ENCODE measurements at places on chromosomes 4 and X. TPM values are rescaled to one million over a fixed set of nuclear protein-coding genes. Genes with fewer than 3 reads are reported as not detected.

SOX3 gene
- total RNA-seq, result not detected

DNA sequence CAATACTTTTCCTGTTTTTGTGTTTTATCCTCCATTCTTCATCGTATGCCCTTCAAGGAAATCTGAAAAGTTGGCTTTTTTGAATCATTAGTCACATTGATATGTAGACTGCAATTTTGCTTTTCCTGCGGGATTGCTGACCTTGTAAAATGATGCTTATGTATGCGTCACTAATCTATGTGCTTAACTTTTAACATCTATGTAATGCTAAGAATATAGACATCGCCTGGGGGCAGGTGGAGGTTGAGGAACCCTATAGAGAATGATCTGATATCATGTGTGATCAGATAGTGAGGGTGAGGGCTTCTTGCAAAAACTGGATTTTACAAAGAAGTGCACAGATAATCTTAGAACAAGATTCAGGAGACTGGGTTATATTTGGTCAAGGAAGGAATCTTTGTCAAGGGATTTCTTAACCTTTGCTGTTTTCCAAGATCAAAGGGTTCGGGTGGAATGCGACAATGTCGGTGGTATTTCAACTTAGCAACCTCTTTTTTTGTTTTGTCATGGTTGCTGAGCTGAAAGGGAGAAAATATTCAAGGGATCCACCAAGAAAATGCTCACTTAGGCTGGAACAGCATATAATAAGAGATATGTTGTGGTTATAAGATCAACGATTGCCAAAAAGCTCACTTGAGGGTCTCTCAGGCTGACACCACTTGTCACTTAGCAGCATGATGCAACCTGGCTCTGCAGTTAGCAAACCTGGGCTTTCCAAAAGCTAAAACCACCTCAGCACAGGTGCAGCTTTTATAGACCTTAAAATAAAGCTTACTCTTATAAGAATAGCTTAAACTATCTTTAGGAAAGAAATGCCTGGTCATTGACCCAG is 70.6 kb upstream of the PUDP start:
- no peak for DNase-seq
- H3K4me1 ChIP-seq, result no peaks in the 10 kb centered on the region
- no peaks in the 10 kb centered on the region for H3K27me3 ChIP-seq
- no peak overlapping the region for H3K4me3 ChIP-seq
- H3K36me3 ChIP-seq, result no peaks in the 10 kb centered on the region

FAM184B gene
- total RNA-seq, result 0.39 TPM

LIAS gene
- 8.9 TPM for total RNA-seq

DNA sequence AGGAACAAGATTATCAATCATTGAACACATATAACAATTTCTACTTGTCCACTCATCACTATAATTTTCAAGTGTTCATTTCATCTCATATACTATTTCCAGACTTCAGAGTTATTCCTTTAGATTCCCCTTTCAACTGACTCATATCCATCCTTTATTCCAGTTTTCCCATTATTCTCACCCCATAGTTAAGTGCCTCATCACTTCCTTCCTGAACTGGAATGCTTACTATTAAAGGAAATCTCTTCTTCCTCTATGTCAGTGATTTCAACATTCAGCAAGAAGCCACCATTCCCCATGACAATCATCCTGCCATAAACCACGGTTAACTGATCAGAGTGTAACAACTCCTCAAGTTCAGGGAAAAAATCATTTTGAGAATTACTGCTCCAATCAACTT is 198.9 kb downstream of the FBXO8 start:
- peaks cover 3% of the 10 kb centered on the region for H3K27me3 ChIP-seq
- no peaks in the 10 kb centered on the region for H3K36me3 ChIP-seq
- DNase-seq, result no peak
- no peaks in the 10 kb centered on the region for H3K4me1 ChIP-seq

- no peak overlapping the region for H3K4me3 ChIP-seq
- no peak overlapping the region for H3K27ac ChIP-seq
- no peaks in the 10 kb centered on the region for H3K36me3 ChIP-seq
- DNase-seq, result no peak
Observed at GRCh38 chr4:87268411-87268810, 48.0 kb upstream of the KLHL8 start.

DNA sequence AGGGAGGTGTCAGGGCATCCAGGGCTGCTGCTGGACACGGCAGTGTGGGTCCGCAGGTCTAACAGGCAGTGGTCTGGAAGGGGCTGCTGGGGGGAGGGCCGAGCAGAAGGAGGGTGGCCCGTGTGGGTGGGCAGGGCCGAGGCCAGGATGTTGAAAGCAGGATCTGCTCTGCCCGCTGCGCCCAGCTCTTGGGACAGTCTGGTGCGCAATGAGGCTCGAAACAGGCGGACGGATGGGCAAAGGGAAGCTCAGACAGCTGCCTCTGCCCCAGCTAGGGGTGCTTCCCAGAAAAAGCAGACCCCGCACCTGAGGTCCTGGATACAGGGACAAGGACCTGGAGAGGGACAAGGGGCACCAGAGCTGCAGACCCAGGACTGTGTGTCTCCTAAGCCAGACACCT is 121.3 kb downstream of the FAM53A start:
- H3K27ac ChIP-seq, result no peak overlapping the region
- no peaks in the 10 kb centered on the region for H3K36me3 ChIP-seq
- peaks cover 9% of the 10 kb centered on the region for H3K4me1 ChIP-seq
- no peak for DNase-seq

GRCh38 chr4:7210824-7211223 is 18.5 kb downstream of the SORCS2 start:
- H3K4me3 ChIP-seq, result no peak overlapping the region
- peaks cover 49% of the 10 kb centered on the region for H3K4me1 ChIP-seq
- peaks cover 6% of the 10 kb centered on the region for H3K27me3 ChIP-seq
- H3K36me3 ChIP-seq, result no peaks in the 10 kb centered on the region

FAM90A26 gene
- not detected for total RNA-seq

GRCh38 chrX:12332786-12333347 is 194.6 kb downstream of the FRMPD4 start:
- no peaks in the 10 kb centered on the region for H3K27me3 ChIP-seq
- H3K4me3 ChIP-seq, result no peak overlapping the region
- H3K27ac ChIP-seq, result no peak overlapping the region
- no peaks in the 10 kb centered on the region for H3K36me3 ChIP-seq

- peaks cover 26% of the 10 kb centered on the region for H3K4me1 ChIP-seq
- H3K4me3 ChIP-seq, result no peak overlapping the region
- no peaks in the 10 kb centered on the region for H3K36me3 ChIP-seq
- H3K27ac ChIP-seq, result no peak overlapping the region
- no peaks in the 10 kb centered on the region for H3K27me3 ChIP-seq
Observed at GRCh38 chrX:130176354-130176776, 4.6 kb downstream of the RAB33A start.

- peaks cover 43% of the 10 kb centered on the region for H3K36me3 ChIP-seq
- no peak overlapping the region for H3K4me3 ChIP-seq
- peaks cover 20% of the 10 kb centered on the region for H3K4me1 ChIP-seq
Observed at GRCh38 chr4:8402181-8402597, 38.3 kb downstream of the ACOX3 start.

RENBP gene
- 3.3 TPM for total RNA-seq

GRCh38 chr4:6933691-6934430 is 24.2 kb downstream of the TBC1D14 start:
- H3K36me3 ChIP-seq, result no peaks in the 10 kb centered on the region
- H3K27ac ChIP-seq, result no peak overlapping the region
- H3K4me3 ChIP-seq, result no peak overlapping the region
- no peak for DNase-seq
- H3K4me1 ChIP-seq, result peaks cover 4% of the 10 kb centered on the region

DNA sequence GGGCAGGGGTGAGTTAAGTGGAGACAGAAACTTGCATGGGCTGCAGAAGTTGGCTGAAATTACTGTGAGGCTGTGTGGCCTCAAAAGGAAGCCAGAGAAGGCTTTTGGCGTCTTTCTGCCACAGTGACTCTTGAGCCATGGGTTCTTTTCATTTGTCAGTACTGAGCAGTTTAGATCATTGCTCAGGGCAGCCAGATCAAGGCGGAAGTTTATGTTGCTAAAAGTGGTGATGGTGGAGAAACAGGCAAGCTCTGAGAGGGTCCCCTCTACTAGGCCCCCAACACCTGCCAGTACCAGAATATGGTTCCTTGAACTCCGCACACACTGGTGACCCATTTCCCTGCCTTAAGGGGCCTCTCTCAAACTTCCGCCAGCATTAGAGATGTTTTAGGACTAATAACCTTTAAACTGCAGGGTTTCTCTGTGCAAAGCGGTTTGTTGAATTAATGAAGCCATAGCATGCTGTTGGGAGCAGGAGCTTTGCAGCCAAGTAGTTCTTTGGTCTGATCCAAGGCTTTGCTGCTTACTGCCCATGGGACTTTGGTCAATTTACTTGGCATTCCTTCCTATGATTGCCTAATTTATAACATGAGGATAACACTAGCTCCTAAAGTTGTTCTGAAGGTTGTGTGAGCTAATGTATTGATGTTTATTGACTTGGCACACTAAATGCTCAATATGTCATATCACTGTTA is 34.5 kb downstream of the RNF175 start:
- H3K4me1 ChIP-seq, result no peaks in the 10 kb centered on the region
- no peaks in the 10 kb centered on the region for H3K36me3 ChIP-seq

GRCh38 chrX:130975947-130976346 is 72.9 kb upstream of the ENOX2 start:
- H3K36me3 ChIP-seq, result no peaks in the 10 kb centered on the region
- DNase-seq, result no peak
- no peak overlapping the region for H3K4me3 ChIP-seq

ATP8A1 gene
- total RNA-seq, result 6.7 TPM

SPANXA1 gene
- not detected for total RNA-seq

GRCh38 chrX:41796046-41796445 is 72.1 kb downstream of the GPR82 start:
- no peaks in the 10 kb centered on the region for H3K27me3 ChIP-seq
- no peak overlapping the region for H3K27ac ChIP-seq
- H3K36me3 ChIP-seq, result no peaks in the 10 kb centered on the region
- H3K4me3 ChIP-seq, result no peak overlapping the region
- H3K4me1 ChIP-seq, result no peaks in the 10 kb centered on the region
- DNase-seq, result no peak
